ENCODE measurements at places on chromosomes 7 and 10. TPM values are rescaled to one million over a fixed set of nuclear protein-coding genes. Genes with fewer than 3 reads are reported as not detected.

The TBC1D12 gene
- 3.6 TPM for total RNA-seq

The FGF8 gene
- 3.9 TPM for total RNA-seq

The SCART1 gene
- total RNA-seq: 0.19 TPM

The PPP1R17 gene
- 2.5 TPM for total RNA-seq

The CLRN3 gene
- total RNA-seq: not detected

The CRHR2 gene
- 0.19 TPM for total RNA-seq

The NACAD gene
- total RNA-seq: 6.4 TPM

The AKR1C4 gene
- total RNA-seq: not detected

The PSAP gene
- total RNA-seq: 386 TPM

DNA sequence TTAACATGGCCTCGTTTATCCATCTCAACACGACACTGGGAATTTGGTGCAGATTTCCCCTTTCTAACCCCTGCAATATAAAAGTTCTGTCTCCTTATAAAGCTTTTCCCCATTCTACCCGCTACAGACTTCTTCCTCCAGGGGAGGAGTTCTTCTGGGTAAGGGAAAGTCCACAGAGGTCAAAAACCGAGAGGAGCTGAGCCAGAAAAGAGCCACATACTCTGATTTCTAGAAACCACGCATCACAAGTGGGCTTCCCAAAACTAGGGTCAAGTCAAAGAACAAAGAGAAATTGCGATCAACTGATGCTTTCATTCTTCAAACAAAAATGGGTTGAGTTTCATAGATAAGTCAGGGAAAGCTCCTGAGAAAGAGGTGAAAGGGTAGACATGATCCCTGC lies 6.8 kb downstream of the IL6 start:
- no peak for DNase-seq

DNA sequence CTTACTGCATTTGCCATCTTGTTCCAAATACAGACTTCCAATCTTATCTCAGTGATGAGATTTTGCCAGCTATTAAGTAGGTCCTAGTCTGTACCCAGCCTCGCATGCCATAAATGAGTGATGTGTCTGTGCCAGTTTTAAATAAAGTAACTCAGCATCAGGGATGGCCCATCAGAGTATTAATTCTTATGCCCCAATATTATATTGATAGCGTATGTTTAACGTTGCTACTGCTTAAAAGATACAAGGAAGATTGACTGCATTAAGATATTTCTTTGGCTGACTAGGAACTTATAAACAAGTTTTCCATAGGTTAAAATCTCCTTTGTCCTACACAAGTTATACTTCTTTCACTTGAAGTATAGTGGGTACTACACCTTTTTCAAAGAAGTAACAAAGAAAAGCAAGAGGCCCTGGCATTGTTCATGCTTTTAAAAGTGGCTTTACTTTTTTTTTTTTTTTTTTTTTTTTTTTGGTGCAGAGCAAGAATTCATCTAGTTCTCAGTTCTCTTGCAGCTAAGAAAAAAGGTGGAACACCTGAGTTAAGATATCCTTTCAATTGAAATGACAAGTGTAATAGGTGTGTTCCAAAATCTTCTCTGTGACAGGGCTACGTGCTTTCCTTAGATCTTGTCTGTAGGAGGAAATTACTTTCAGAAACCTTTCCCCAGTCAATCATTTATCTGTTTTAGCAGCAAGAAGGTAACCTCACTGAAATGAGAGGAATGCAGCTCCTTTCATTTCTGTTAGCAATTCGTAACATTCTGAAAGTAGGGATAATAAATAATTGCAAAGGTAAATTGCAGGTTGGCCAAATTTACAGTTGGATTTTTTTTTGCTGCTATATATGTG lies 245.0 kb downstream of the CELF2 start:
- DNase-seq: no peak

- DNase-seq: no peak
Measured at GRCh38 chr7:29127527-29127926, 18.8 kb downstream of the CPVL start.

DNA sequence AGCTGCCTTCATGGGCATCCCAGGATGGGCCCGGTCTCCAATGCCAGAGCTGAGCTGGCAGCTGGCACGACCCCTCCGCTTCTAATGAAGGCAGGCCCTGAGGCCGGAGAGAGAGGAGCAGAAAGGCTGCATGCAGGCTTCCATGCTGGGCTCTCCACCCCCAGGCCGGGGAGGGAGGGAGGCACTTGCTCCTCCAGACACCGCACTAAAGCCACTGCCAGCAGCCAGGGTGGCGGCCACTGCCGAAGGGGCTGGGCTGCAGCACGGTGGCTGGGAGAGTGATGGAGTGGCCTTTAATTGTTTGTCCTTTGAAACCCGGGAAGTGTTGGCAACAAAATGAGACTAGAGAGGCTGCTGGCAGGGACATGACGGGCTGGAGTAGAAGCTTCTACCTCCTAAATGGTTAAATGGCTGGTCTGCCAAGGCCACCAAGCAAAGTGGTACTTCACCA lies 236.5 kb downstream of the SKAP2 start:
- DNase-seq: no peak

DNA sequence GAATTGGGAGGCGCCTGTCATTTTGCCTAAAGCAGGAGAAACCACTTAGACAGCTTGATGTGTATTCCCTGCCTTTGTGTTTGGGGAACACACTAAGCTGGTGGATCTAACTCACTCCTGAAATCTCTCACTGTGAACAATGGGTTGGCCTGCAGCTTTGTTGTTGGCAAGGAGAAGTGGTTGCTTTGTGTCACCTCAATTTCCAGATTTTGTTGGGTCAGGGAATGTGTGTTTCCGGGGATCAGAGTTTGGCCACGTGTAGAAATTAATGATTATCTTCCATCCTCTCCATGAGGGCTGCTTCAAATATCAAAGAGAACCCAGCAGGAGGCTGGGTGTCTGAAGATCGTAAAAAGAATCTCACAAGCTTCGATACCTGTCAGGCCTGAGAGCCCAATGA lies 27.8 kb downstream of the A1CF start:
- no peak for DNase-seq

DNA sequence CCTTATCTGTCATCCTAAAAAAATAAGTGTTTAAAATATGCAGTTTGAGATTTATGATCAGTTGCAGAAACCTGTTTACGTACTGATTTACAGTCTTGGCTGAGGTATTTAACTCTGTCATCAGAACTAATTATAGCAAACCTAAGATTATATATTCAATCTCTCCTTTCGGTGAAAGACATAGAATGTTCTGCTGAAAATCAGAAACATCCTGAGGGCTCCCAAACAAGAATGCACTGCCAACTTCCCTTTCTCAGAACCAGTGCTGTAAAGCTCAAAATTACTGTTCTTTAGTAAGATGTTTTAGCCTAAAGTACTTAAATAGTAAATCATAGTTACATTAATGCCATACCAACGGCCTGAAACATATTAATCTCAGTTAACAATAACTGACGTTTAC lies 34.3 kb downstream of the FAM204A start:
- no peak for DNase-seq

- no peak for DNase-seq
Measured at GRCh38 chr10:118596426-118597124, 1.1 kb upstream of the PRLHR start.

DNA sequence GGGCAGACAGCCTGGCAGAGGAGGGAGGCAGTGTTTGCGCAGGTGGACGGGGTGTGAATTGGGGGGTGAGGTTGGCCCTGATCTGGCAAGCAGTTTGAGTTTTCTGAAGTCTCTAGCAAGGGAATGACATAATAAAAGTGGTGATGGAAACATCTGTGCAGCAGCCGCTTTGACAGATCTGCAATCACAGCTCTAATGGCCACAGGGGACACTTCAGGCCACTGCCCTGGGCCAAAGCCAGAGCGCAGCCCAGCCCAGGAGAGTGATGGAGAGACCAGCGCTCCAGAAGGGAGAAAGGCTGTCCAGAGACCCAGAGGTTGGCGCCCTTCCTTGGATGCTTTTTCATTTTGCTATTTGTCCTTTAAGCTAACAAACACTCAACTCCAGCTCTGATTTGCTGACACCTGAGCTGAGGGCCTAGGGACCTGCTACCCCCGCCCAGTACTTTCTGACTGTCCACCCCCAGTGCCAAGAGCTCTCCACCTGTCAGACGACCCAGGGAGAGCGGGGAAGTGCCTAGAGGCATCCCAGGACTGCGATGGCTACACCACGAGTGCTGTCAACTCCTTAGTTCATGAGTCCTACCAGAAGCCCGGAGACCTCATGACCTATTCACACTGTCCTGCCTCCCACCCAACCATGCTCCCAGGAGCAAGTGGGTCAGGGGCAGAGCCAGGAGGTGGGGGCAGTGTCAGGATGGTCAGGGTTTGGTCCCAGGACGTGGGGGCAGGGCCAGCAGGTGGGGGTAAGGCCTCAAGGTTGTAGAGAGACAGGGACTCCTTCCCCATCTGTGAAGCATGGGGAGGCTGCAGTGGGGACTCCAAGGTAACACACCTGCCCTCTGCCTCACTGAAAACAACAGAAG lies 112.6 kb downstream of the PRKAG2 start:
- no peak for DNase-seq

GRCh38 chr10:97583476-97583875 lies 713 bp upstream of the HOGA1 start:
- no peak for DNase-seq

GRCh38 chr10:24384954-24385353 lies 176.0 kb downstream of the KIAA1217 start:
- DNase-seq: no peak

DNA sequence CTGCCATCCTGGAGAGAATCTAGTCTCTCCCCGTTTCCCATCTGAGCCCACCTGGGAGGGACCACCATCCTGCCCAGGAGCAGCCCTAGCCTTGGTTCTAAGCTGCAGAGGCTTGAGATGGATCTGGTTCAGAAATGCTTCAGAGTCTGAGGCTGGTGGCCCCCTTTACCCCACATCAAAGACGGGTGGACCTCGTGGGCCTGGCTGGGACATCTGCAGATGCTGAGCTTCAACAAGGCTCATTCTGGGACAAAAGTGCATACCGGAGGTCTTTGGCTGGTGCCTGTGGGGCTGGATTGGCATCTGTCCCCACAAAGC lies 4.9 kb upstream of the IRF5 start:
- DNase-seq: no peak

DNA sequence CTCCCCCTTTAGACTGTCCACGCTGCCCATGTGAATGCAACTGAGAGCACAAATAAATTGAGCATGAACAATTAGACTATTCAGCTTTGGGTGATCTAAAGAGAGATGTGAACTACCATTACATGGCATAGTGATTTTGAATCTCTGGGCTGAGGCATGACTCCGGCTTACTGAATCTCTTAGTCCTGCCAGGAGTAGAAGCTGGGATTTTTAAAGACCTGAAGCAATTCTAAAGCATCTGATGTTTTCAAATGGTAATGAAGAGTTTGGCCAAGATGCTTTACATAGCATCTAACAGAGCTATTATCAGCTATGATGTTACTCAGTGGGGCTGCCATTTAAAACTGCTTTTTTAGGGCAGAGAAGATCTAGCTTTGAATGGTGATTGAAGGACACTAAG lies 1059.1 kb downstream of the SORCS3 start:
- DNase-seq: no peak

DNA sequence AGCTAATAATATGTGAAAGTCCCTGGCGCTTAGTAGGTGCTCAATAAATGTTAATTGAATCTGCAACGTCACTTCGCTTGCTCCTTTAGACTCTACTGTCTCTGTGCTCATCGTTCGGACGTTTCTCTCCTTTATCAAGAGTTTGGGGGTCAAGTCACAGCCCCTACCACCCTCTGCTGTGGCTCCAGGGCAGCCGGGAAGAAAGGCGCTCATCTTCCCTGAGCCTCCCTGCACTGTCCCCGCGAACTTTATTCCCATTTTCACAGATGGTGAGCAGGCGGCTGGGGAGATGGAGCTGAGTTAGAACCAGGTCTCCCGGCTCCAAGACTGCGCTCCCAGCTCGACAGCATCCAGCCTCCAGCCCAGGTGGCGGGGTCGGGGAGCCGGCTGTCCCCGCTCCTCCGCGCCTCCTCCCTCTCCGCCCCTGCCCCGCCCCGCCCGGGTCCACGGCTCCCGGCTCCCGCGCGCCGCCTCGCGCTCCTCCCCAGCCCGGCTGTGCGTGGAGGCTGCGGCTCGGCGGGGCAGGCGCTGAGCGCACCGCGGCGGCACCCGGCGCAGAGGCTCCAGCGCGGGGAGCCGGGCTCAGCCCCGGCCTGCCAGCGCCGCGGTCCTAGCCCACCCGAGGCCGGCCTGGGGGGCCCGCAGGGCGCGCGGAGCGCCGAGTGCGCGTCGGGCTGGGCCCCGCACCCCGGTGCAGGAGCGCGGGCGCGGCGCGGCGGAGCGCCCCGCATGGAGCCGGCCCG lies at the start of gene CLEC2L:
Gene CLEC2L, plus strand, starts transcription at position 487 of the 743 bp plus-strand sequence. Its CDS starts 243 bp downstream, at position 730.
- peak; percentile 61 for DNase-seq

- peak; percentile 74 for DNase-seq
Measured at GRCh38 chr7:116953906-116954838, 871 bp downstream of the ST7 start.

DNA sequence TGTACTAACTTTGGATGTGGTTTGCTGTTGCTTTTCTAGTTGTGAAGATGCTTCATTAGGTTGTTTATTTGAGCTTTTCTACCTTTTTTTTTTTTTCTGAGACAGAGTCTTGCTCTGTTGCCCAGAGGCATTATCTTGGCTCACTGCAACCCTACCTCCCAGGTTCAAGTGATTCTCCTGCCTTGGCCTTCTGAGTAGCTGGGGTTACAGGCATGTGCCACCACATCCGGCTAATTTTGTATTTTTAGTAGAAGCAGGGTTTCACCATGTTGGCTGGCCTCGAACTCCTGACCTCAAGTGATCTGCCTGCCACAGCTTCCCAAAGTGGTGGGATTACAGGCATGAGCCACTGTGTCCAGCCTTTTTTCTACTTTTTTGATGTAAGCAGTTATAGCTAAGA lies 93.7 kb downstream of the ADAM22 start:
- no peak for DNase-seq

DNA sequence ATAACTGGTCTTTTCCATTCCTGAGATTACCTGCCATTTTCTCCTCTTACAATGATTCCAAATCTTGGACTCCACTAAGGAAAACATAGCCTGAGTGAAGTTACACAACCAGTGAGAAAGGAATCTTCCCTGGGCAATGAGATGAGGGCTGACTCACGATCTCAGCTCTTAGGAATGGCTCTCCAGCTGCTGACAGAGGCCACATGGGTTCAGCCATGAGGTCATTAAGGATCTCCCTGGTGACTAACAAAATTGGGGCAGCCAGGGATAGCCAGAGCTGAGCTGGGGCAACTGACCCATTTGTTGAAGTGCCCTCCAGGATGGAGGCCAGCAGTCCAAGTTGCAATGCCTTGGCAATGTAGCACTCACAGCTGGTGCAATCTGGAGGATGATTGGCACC lies 78.7 kb upstream of the MKLN1 start:
- no peak for DNase-seq

DNA sequence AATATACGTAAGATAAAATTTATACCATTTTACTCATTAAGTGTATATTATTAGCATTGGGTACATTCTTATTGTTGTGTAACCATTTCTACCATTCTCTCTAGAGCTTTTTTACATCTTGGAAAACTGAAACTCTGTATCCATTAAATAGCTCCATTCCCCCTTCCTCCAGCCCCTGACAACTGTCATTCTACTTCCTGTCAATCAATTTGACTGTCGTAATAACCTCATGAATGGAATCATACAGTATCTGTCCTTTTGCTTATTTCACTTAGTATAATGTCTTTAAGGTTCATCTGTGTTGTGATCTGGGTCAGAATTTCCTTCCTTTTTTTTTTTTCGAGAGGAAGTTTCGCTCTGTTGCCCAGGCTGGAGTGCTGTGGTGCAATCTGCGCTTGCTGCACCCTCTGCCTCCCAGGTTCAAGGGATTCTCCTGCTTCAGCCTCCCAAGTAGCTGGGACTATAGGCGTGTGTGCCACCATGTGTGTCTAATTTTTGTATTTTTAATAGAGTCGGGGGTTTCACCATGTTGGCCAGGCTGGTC lies 15.6 kb downstream of the ZRANB1 start:
- DNase-seq: no peak

GRCh38 chr7:7706556-7707172 lies 11.7 kb downstream of the RPA3 start:
- no peak for DNase-seq
